ENCODE measurements at places on chromosomes 6 and 20. TPM values are rescaled to one million over a fixed set of nuclear protein-coding genes. Genes with fewer than 3 reads are reported as not detected.

DNA sequence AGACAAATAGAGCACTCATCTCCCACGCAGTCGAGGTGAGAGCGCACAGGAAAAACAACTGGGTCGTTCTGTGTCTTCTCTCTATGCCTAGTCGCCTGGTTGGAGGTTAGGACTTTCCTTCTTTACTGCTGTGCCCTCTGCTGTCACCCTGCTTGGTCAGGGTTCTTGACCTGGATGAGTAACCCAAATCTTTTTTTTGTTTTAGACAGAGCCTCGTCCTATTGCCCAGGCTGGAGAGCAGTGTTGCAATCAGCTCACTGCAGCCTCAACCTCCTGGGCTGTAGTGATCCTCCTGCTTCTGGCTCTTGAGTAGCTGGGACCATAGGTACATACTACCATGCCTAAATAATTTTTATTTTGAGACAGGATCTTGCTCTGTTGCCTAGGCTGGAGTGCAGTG, 24.5 kb downstream of the PRPF6 start:
- H3K4me1 ChIP-seq: no peaks in the 10 kb centered on the region
- no peaks in the 10 kb centered on the region for H3K36me3 ChIP-seq
- DNase-seq: no peak
- no peak overlapping the region for H3K27ac ChIP-seq

GRCh38 chr6:134878136-134878535, 71.8 kb downstream of the ALDH8A1 start:
- H3K4me1 ChIP-seq: no peaks in the 10 kb centered on the region
- no peak overlapping the region for H3K27ac ChIP-seq
- H3K36me3 ChIP-seq: no peaks in the 10 kb centered on the region
- no peak for DNase-seq
- H3K27me3 ChIP-seq: no peaks in the 10 kb centered on the region

DNA sequence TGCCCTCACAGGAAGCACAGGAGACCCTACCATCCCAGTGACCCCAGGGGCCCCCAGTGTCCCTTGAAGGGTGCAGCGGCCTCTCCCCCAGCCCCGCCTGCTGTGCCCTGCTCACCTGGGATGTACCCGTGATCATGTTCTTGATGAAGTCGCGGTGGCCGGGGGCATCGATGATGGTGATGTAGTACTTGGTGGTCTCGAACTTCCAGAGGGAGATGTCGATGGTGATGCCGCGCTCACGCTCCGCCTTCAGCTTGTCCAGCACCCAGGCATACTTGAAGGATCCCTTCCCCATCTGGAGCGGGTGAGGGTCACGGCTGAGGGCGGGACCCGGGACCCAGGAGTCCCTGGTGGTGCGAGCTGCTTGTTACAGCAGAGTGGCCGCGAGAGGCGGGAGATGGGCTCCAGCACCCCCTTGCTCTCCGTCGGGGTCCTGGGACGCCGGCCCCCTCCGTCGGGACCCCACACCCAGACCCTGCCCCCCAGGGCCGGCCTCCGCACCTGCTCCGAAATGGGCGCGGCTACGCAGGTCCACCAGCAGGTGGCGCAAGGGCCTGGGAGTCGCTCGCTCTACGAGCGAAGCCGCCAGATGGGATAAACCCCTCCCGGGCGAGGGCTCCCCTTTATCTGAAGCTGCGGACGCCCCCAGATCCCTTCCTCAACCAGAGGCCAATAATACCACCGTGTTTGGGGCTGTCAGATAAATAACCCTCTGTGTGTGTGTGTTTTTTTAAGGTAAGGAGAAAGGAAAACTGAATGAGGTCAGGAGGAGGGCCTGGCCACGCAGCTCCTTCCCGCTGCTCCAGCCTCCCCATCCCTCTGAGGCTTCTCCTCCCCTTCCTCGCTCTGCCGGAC, 2.9 kb downstream of the EEF1A2 start:
- peak; percentile 58 for DNase-seq
- H3K27me3 ChIP-seq: peaks cover 9% of the 10 kb centered on the region
- H3K4me1 ChIP-seq: no peaks in the 10 kb centered on the region
- peak overlapping the region; percentile 17 for H3K4me3 ChIP-seq

The BANF2 gene
- total RNA-seq: not detected

The TPBG gene
- total RNA-seq: 30.0 TPM

GRCh38 chr20:57781901-57782300, 72.1 kb upstream of the PMEPA1 start:
- H3K27ac ChIP-seq: no peak overlapping the region
- H3K27me3 ChIP-seq: no peaks in the 10 kb centered on the region
- no peaks in the 10 kb centered on the region for H3K4me1 ChIP-seq

DNA sequence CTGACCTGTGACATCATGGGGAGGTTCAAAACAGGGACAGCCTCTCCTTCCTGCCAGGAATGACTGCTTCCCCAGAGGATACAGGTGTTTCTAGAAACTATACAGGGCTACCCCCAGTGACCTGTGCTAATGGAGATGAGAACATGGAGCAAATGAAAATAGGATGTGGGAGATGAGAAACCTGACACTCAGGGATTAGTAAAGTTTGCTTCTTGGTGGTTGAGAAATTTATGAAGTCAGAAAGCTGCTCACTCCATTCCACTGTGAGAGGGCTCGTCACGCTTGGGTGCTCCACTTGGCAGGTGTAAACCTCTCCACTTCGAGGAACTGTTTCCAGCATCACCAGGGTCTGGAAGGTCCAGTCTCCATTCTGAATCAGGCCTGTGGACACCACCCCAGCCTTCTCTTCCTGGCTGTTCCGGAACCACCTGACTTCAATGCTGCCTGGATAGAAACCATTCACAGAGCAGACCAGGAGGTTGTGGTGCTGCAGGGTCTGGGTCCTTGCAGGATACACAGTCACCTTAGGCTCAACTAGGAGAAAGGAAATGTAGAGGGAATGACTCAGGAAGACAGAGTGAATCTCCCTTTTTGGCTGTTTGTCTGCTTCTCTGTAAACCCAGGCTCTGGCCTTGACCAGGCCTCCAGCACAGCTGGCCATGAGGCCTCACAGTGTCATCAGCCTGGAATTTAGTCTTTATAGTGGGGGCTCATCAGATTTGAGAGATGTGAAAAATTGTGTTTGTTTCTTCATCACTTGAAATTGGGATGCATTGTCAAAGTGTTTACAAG, 10.8 kb downstream of the HLA-DRB5 start:
- no peaks in the 10 kb centered on the region for H3K36me3 ChIP-seq
- H3K27ac ChIP-seq: no peak overlapping the region
- H3K4me1 ChIP-seq: no peaks in the 10 kb centered on the region
- DNase-seq: no peak
- no peak overlapping the region for H3K4me3 ChIP-seq

Measured in uterus (tissue), 4 donors.